ENCODE measurements at places on chromosomes 7 and 10.

DNA sequence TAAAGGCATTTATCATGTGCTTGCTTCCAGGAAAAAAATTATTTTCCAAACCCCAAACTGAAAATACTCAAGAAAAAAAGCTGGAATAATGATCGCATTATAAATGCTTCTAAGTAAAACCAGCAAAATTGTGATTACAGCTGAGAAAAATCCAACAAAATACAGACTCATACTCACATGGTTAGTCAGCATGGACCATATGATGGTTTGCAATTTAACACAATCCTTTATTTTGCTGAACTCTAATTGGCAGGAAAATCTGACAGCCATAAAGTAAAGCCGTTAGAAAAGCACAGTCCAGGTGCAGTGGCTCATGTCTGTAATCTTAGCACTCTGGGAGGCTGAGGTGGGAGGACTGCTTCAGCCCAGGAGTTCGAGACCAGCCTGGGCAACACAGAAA lies 59.6 kb downstream of the BRI3 start:
- DNase-seq = no peak

- DNase-seq = no peak
Observed at GRCh38 chr10:35219292-35219691, 92.6 kb downstream of the CREM start.

DNA sequence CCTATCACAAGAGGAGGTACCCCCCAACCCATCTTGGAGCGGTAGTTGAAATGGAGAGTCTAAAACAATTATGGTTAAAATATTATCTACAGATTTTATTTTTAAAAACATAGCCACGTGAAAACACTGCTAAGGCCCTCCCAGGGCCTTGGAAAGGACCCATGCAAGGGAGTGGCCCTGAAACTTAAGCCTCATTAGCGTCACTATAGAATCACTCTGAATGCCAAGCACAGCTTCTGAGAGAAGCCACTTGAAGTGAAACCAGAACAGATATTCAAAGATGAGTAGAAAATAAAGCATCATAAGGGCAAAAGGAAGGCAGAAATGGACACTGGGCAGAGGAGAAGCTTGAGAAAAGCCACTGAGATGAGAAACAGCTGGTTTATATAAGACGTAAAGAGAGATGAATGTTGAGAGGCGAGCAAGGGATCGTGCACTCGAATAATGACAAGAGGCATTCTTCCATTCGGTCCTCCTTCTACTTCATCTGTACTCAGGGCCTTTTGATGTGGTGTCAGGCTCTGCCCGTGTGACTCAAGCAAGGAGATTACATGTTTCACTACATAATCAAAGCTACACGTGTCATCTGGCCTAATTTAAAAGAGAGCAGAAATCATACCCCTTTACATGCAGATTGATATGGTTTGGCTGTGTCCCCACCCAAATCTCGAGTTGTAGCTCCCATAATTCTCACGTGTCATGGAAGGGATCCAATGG lies 33.4 kb upstream of the SLC39A12 start:
- DNase-seq = no peak

- DNase-seq = no peak
Observed at GRCh38 chr7:120799813-120800475, 58.0 kb downstream of the TSPAN12 start.

GRCh38 chr10:110488332-110488681 lies 9.4 kb upstream of the DUSP5 start:
- DNase-seq = no peak

- no peak for DNase-seq
Observed at GRCh38 chr10:22231260-22231659, 13.4 kb upstream of the EBLN1 start.

DNA sequence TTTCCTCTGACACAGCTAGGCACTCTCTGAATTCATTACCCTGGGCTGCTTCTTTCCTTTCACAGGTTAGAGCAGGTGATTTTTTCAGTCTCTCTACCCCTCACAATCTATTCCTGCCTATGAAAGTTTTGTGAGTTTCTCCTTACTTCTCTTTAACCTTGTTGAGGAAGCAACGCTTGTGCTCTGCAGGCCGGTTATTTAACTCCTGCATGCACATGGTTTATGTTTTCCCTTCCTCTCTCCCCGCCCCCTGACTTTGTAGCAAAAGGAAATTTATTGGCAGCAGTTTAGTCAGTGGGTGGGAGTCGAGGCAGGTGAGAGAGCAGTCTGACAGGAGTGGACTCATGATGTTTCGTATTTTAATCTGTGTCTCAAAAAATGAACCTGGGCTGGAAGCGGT lies 91.9 kb downstream of the CELF2 start:
- no peak for DNase-seq

All from effector CD4-positive, alpha-beta T cell (primary cell).